ENCODE measurements at places on chromosomes 11 and 22.

GRCh38 chr11:83695046-83695445 is 408.9 kb upstream of the CCDC90B start:
- no peak for DNase-seq

GRCh38 chr11:9565822-9566560 is 7.5 kb upstream of the WEE1 start:
- no peak for DNase-seq

DNA sequence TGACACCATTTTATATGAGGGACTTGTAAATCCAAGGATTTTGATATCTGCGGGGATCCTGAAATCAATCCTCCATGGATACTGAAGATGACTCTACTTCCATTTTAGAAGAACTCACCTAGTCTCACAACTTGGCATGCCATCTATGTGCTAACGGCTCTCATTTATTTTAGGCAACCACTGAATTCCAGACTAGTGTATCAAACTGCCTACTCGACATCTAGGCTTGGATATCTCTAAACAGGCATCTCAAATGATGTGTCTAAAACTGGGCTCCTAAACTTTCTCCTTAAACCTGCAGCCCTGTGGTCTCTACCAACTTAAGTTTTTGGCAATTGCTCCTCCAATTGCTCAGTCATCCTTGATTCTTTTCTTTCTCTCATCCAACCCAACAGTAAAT is 31.2 kb upstream of the CLNS1A start:
- DNase-seq = no peak

GRCh38 chr11:123382555-123383074 is 47.5 kb upstream of the GRAMD1B start:
- no peak for DNase-seq

DNA sequence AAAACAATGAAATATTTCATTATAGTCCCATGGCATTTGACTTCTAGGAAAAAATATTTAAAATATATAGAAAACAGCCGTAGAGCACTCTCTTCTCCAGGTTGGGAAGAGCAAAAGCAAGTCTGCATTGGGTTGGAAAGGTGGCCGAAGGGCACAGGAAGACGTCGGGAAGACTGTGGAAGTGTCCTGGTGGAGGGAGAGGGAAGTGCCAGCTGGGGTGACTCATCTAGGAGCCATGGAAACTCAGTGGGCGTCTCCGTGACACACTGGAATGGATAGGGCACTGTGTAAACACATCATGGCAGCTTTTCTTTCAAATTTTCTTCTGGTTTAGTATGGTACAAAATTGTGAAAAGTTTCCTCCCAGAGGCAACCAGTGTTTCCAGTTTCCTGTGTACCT is 12.7 kb downstream of the GTPBP1 start:
- no peak for DNase-seq

- DNase-seq = no peak
Measured at GRCh38 chr11:528815-529727, 6.3 kb downstream of the HRAS start.

- DNase-seq = no peak
Measured at GRCh38 chr11:33413301-33413700, 156.1 kb downstream of the HIPK3 start.

- DNase-seq = no peak
Measured at GRCh38 chr11:67267188-67268080, 1.2 kb downstream of the GRK2 start.

DNA sequence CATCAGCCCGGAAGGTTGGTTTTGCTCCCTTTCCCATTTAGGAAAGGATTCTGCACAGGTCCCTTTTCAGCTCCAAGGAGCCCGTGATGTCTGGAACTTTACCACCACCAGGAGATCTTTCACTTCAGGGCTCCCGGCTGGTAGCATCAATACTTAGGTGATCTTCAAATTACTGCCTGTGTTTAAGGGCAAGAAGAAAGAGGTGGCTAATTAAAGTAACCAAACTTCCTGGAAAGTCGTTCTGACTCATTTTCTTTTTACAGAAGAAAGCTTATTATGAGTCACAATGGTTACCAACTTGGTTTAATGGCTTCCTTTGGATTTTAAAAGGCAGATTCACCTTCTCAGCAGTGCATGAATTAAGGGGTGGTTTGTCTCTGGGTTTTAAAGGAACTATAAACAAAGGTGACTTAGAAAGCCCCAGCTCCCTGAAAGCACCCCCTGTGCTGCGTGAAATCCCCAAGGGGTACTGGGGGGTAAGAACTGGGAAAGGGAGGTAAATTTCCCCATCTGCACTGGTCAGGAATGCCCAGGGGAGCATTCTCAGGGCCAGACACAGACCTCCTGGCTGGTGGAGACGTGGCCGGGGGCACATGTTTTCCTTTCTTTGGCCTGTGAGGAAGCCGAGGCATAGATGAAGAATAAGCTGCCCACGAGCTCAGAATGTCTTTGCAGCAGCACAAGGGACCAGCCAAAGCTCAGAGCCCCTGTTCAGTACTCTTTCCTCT is 8.8 kb downstream of the POU2F3 start:
- DNase-seq = peak; percentile 12

- no peak for DNase-seq
Measured at GRCh38 chr11:92859156-92859690, 110.2 kb upstream of the MTNR1B start.

- no peak for DNase-seq
Measured at GRCh38 chr22:30694171-30694639, 469 bp upstream of the OSBP2 start.

DNA sequence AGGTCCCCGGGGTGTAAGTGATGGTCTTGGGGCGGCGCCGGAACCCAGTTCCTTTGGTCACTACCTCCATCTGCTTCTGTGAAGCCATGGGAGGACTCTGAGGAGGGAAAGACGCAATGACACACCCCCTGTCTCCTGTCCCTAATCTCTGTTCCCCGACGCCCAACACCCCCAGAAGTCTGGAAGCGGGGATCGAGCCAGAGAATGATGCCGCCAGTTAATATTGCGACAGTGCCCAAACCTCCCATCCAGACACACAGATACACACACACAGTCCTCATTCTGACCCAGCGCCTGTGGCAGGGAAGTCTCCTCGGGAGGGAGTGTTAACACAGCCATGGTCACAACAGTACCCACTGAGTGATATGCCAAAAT is 352 bp downstream of the C22orf23 start:
- DNase-seq = no peak

- DNase-seq = peak; percentile 65
Measured at GRCh38 chr11:2533587-2534133, 88.9 kb downstream of the KCNQ1 start.

DNA sequence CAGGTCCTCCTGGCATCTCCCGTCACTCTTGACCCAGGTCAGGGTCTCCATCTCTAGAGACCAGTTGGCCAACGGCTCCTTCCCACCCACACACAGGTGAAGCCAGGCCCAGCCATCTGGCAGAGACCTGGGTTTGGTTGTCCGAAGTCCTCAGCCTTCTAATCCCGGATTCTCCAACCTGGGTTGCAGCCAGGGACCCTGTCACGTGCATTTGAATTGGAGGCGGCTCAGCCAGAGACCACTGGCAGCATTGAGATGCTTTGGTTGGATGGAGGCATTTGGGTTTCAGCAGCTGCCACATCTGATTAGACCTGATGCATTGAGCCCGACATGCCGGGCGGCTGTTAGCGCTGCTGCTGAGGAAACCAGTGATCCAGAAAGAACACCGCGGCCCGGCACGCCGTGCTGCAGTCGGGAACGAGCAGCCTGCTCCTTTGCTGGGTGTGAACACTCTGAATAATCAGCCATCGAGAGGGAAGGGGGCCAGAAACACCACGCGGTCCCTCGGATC is 163.2 kb downstream of the BRD1 start:
- no peak for DNase-seq

- DNase-seq = no peak
Measured at GRCh38 chr11:3195251-3196160, 23.1 kb downstream of the MRGPRG start.
